ENCODE measurements at places on chromosomes 7 and 10.

DNA sequence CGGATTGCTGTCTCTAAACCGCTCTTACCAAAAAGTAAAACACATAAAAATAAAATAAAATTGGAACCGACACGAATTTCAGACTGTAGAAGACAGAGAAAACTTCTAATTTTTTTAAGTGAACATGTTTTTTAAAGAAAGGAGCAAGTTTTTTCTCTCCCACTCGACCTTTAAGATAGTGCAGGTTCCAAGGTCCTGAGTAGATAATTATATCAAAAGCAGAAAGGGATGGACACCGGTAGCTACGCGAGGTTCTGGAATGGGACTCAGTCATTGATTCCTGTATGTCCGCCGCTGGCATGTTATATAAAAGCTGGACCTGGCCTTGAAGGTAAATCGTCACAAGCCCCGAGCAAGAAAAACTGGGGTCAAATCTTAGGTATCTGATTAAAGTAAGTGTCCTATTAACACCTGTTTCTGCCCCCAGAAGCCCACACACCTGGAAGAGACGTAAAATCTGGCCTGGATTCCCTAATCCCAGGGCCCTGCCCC lies 462 bp upstream of the CISD1 start:
- peak; percentile 45 for DNase-seq

DNA sequence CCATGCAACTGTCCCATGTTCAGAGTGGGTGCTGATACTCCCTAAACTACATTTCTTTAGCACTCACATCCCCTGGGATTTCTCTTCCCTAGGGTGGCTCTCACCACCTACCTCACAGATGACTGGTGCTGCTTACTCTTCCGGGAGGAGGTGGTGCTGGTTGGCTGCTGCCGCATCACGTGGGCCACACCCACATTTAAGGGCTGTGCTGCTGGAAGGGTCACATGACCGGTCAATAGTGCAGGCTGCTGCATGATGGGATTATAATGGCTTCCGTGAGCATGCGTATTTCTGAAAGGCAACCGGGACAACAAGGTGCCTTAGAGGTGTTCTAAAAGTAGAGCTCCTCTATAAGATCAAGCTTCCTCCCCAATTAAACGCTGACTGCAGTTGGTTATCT lies 76.8 kb downstream of the CLEC2L start:
- DNase-seq: no peak

DNA sequence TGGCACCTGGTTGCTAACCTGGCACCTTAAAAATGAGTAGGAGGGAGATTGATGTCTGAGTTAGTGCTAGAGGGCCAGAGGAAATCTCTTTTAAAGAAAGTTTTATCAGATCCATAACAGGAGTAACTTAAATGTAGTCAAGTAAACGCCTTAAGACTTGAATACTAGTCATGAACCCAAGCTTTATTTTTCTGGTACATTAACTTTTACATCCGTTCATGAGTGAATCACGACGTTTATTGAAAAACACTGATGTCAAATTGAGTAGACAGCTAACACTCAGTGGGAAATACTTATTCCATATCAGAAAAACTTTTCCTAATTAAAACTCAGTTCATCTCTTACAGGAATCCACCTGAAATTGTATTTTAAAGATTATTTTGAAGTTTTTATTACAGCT lies 6.9 kb upstream of the LAMB1 start:
- DNase-seq: no peak

DNA sequence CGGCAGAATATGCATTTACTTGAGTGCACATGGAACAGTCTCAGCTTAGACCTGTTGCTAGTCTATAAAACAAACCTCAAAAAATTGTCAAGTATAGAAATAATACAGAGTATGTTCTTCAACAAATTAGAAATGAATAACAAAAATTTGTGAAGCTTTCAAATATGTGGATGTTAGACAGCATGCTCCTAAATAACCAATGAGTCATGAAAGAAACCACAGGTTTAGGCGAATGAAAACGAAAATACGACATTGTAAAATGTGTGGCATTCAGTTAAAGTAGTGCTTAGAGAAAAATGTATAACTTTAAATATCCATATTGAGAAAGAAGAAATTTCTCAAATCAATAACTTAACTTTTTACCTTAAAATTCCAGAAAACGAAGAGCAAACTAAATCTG lies 760.0 kb upstream of the SORCS1 start:
- no peak for DNase-seq

- no peak for DNase-seq
These were observed 291.5 kb upstream of the ZNF32 start for GRCh38 chr10:43939939-43940820.

- DNase-seq: no peak
These were observed 95.0 kb downstream of the CALD1 start for GRCh38 chr7:134874407-134874806.

DNA sequence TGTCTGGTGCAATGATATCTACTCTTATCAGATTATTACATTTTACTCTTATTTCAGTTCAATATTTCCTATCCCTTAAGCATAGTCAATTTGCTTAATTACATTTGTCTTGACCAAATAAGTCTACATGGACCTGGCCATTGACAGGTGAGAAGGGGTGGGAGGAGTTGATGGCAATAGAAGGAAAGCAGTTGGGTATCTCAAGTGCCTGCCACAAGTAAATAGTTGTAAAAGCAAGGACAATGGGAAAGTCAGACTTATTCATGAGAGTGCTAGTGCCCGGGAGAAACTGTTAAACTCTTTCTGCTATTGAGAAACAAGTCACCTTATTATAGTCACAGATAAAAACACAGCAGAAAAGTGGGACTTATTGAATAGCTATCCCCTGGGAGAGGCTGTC lies 32.4 kb upstream of the HGF start:
- DNase-seq: no peak

DNA sequence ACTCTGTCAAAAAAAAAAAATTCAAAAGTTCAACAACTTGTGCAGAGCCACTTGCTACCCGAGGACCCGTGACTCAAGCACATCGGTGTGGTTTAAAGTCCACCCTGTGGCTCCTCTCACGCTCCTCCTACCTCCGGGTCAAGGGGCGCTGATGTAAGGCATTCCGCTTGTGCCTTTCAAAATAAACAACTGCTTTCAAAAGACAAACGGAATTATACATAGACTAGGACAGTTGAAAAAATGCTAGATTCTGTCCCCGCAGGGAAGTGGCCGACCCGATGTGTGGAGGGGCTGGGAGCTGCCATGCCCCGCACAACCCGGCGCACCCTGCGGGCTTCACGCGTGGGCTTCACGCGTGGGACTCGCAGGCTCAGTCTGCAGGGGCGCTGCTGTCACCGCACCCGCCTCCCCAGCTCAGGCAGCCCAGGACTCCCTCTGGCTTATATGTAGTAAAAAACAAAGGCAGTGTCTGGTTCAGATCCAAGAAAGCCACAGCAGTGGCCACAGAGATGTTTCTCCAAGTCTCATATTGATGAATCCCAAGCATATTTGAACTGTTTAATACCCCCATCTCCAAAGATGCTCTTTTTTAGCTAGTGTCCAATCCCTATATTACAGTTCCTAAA lies 239.7 kb upstream of the INHBA start:
- no peak for DNase-seq

- DNase-seq: no peak
These were observed 31.3 kb upstream of the NANOS1 start for GRCh38 chr10:118998183-118998582.

DNA sequence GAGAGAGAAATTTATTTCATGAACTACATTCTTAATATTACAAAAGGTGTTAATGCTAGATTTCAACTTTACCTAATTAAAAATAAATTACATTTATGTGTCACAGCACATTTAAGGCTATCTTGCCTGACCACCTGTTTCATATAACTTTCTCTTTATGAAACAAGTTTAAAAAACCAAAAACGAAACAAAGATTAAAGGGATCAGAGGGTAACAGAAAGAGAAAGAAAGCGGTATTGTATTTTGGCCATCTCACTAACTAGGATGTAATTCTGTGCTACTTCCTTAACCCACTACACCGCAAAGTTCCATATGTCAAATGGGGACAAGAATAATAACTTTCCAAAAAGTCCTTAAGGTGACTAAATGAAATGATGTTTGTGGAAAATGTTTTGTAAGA lies 6.3 kb upstream of the RHOBTB1 start:
- no peak for DNase-seq

GRCh38 chr7:136509466-136509865 lies 359.0 kb upstream of the CHRM2 start:
- no peak for DNase-seq

DNA sequence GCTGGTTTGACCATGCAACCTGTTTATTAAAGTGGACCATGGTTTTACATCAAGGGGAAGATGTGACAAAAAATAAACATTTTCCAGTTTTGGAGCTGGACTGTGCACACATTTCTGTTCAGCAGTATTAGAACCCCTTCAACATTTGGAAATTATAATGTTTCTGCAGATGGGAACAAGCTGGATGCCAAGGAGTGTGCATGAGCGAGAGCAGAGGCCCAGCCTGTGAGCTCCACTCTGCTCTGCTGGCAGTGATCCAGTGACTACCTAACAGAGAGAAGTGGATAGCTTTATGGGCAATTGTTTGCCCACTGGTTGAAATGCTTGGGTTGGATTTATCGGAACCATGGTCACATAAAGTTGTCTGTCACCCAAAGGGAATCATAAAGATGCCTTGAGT lies 456.7 kb downstream of the NRG3 start:
- DNase-seq: no peak

DNA sequence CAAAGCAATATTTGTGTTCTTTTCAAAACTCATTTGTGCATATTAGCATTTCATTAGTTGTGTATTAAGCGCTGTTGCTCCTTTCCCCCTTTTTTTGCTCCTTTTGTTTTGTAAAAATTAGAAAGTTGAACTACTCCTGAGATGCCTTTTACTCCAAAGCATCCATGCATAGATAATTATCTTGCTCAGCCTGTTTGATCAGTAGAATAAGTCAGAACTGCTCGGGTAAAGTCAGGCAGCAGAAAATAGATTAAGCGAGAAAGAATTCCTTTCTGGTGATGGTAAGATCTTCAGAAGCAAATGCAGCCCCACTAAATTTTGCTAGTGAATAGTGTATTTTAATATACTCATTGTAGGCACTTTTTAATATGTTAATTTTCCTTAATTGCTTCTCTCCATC lies 227.1 kb downstream of the TEX36 start:
- no peak for DNase-seq

DNA sequence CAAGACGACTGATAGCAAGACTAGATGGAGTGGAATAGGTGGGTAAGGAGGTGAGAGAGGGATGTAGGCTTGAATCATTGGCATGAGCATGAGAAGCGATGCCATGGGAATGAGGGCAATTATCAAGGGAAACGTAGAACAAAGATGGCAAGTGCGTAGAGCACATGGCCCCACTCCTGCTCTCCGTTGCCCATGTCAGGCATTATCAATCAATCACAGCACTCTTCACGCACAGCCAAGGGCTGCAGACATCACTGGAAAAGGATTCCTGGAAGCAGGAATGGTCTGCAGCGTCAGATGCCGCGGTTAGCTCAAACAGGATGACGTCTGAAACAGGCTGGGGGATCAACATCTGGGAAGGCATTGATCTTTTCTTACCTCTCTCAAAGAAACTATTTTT lies 25.6 kb upstream of the GALNTL5 start:
- no peak for DNase-seq

DNA sequence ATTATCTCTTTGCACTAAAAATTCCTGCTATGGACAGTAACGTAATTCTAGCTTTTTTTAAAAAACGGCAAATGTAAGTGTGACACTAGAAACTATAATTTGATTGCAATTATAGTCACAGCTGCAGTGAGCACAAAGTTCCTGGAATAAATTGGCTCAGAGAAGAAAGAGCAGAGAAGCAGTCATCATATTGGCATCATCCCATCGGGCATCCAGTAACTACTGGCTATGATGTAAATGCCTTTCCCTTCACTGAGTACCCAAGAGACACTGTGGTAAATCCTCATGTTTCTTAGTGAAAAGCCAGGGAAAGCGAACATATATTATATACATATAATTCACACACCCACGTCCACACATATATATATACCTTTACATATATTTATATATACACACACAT lies 43.6 kb downstream of the PIP4K2A start:
- no peak for DNase-seq

- no peak for DNase-seq
These were observed 16.3 kb downstream of the CYTH3 start for GRCh38 chr7:6256109-6256483.

- no peak for DNase-seq
These were observed 15.1 kb downstream of the VWC2 start for GRCh38 chr7:49788455-49789059.

GRCh38 chr7:151891753-151892152 lies 14.8 kb upstream of the PRKAG2 start:
- DNase-seq: no peak

DNA sequence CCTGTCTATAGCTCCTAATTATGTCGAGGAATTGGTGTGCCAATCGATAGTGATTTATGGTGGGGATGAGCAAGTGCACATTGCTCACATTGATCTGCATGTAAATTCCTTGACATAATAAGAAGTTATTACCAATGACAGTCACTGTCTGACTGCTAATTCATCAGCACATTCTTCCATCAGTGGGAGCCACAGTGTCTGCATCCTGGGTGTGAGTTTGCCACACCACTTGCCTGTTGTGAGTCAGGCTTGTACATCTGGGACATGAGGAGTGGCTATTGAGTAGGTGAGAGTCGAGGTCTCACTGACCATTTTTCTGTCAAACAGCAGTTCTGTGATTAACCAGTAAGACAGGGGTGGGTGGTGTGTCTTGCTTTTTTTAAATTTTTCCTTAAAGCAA lies 263.4 kb downstream of the LRMDA start:
- no peak for DNase-seq

DNA sequence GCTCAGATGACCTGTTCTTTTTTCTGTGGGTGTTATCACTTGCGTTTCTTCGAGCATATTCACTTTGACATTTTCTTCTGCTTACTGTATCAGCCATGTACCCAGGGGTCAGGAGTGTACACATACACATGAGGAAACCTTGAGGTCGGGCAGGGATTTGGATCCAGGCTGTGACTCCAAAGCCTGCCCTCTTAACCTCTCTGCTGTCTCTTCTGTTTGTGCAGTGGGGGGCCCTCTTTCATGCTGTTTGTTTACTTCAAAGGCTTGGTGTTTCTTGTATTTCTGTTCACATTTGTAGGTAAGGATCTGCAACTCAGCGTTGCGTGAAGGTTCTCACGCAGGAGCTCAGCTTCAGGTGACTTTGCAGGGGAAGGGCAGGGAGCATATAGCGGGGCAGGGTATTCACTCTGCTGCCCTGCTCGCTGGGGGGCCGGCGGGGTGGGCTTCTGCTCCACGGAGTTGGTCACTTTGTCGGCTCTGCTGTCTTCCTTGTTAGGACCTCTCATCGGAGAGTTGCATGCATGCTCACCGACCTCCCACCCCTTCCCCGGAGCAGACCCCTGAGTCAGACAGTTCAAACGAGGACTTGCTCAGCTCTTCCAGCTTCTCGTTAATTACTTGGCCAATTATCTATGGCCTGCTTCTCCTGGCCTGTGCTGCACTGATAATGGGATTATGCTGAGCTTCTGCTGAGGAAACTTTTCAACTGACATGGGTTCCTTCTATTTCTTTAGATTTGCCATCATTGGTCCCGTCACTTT lies 77.5 kb downstream of the SDK1 start:
- no peak for DNase-seq

DNA sequence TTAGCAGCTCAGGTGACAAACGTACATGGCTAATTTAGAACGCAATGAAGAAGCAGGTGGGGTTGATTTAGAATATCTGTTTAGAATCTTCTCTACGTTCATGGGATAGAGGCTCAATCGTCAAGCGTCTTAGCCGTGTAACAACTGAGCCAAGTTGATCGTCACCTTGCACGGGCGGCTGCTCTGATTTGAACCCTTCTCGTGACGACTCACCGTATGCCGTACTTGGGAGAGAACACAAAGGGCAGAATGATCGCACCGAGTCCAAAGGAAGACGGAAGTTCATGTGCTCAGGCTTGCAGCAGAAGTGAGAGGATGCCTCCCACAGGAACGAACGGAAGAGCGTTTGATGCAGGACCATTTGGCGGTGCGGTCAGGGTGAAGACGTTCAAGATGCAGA lies 108.3 kb upstream of the TCERG1L start:
- DNase-seq: no peak
